ENCODE measurements at places on chromosomes 1 and 21. TPM values are rescaled to one million over a fixed set of nuclear protein-coding genes. Genes with fewer than 3 reads are reported as not detected.

- H3K4me3 ChIP-seq: no peak overlapping the region
- no peaks in the 10 kb centered on the region for H3K36me3 ChIP-seq
- no peak for DNase-seq
- no peak overlapping the region for H3K27ac ChIP-seq
- no peaks in the 10 kb centered on the region for H3K27me3 ChIP-seq
- no peaks in the 10 kb centered on the region for H3K4me1 ChIP-seq
These were observed 8.5 kb upstream of the MRPS15 start for GRCh38 chr1:36472656-36473055.

The ALG14 gene
- total RNA-seq: 0.83 TPM

The CAPN8 gene
- not detected for total RNA-seq

- H3K4me3 ChIP-seq: no peak overlapping the region
- no peak overlapping the region for H3K27ac ChIP-seq
- no peaks in the 10 kb centered on the region for H3K36me3 ChIP-seq
- H3K27me3 ChIP-seq: no peaks in the 10 kb centered on the region
These were observed 25.1 kb upstream of the CLIC4 start for GRCh38 chr1:24720152-24720551.

DNA sequence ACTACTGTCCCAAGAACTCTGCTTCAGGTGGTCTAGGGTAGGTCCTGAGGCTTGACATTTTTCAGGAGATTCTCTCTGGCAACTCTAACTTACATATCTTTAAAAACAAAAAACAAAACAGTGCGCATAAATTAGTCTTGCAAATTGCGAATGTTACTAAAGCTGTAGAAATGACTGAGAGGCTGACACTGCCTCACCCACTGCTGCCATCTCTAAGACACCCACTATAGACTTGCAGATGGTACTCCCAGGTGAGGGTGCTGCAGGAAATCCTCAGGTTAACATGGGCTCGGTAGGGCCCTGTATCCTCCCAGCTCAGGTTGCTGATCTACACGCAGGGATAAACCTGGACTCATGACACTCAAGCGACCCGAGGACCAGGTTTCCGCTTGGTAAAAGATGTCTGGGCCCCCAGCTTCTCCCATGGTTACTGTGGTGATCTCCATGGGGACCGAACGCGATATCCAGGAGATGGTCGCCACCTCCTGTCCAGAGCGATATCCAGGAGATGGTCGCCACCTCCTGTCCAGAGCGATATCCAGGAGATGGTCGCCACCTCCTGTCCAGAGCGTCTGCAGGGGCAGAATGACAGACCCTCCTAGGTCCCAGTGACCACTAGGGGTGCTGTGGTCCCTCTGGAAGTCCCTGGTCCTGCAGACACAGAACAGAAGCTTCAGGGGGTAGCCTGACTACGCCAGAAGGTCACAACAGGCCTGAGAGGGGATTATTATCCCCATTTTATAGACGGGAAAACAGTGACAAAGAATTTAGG, 16.2 kb upstream of the LY9 start:
- H3K27ac ChIP-seq: no peak overlapping the region
- DNase-seq: peak; percentile 42
- peaks cover 44% of the 10 kb centered on the region for H3K4me1 ChIP-seq
- no peaks in the 10 kb centered on the region for H3K36me3 ChIP-seq

GRCh38 chr1:245856944-245857531, 650.0 kb downstream of the SMYD3 start:
- no peaks in the 10 kb centered on the region for H3K27me3 ChIP-seq
- no peaks in the 10 kb centered on the region for H3K4me1 ChIP-seq
- H3K4me3 ChIP-seq: no peak overlapping the region
- peaks cover 64% of the 10 kb centered on the region for H3K36me3 ChIP-seq

- no peaks in the 10 kb centered on the region for H3K27me3 ChIP-seq
- no peak for DNase-seq
- no peaks in the 10 kb centered on the region for H3K4me1 ChIP-seq
- H3K4me3 ChIP-seq: no peak overlapping the region
- no peak overlapping the region for H3K27ac ChIP-seq
These were observed 34.1 kb upstream of the NRIP1 start for GRCh38 chr21:15098908-15099307.

The NEGR1 gene
- not detected for total RNA-seq

GRCh38 chr1:239744851-239745250, 346.8 kb upstream of the FMN2 start:
- H3K27ac ChIP-seq: peak overlapping the region; percentile 57
- H3K36me3 ChIP-seq: no peaks in the 10 kb centered on the region
- DNase-seq: no peak
- no peak overlapping the region for H3K4me3 ChIP-seq
- H3K4me1 ChIP-seq: peaks cover 9% of the 10 kb centered on the region
- H3K27me3 ChIP-seq: peaks cover 1% of the 10 kb centered on the region

The PROX1 gene
- not detected for total RNA-seq

DNA sequence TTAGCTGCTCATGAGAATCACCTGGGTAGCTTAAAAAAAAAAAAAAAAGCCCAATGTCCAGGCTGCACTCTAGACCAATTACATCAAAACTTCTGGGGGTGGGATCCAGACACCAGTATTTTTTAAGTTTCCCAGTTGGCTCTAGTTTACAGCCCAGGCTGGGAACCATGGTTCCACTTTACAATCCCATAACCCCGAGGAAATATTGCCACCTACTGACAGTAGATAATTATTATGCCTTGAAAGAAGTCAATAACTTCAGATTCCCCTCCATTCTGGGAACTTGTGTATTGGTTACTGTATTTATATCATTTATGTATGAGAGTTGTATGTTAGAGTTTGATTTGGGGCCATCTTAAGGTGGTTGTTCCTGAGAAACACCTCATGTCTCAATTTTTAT, 100.2 kb downstream of the SPATA46 start:
- H3K27ac ChIP-seq: no peak overlapping the region
- H3K4me3 ChIP-seq: no peak overlapping the region
